Ovary (tissue), 10 donors: ENCODE measurements at places on chromosomes 5 and 9. TPM values are rescaled to one million over a fixed set of nuclear protein-coding genes. Genes with fewer than 3 reads are reported as not detected.

GRCh38 chr9:70011366-70011765, 32.3 kb upstream of the MAMDC2 start:
- no peak for DNase-seq

The CCDC192 gene
- total RNA-seq: 0.26 TPM

DNA sequence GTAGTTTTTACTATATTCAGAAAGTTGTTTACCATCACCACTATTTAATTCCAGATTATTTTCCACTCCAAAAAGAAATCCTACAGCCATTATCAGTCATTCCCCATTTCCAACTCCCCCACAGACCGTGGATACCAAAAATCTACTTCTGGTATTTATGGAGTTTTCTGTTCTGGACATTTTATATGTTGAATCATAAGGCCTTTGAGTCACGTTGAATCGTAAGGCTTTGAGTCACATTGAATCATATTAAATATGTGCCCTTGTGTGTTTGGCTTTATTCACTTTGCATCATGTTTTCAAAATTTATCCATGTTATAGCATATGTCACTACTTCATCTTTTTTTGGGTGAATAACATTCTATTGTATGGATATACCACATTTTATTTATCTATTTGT, 454.1 kb upstream of the NUDT12 start:
- no peak for DNase-seq

- no peak for DNase-seq
Measured at GRCh38 chr9:133914442-133915342, 77.4 kb downstream of the VAV2 start.

DNA sequence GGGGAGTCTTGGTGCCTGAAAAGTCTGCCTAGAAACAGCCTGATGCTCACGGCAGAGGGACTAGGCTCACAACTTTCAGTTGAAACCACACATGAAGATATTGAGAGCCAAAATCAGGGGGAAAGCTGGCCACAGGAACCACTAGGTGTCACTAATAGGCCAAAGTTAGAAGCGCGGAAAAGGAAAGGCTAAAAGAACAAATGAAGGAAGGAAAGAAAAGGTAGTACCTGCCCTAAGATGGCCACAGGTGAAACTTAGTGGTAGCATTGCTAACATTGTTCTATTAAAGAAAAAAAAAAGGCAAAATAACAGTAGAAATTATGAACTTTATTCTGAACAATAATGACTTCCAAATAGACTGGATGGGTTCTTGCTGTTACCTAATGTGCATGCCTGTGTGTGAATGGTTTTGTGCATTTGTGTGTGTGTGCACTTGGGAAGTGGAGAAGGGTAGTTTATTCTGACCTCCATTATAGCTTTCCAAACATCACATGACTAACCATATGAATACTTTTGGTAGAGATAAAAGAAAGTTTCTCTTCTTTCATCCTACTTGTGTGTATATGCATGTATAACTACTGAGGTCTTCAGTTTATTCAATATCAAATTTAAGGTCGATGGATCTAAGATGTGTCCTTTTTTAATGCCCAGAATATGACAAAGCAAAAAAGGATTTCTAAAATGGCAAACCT, 2.1 kb upstream of the RFESD start:
- peak; percentile 62 for DNase-seq

The GHR gene
- 4.3 TPM for total RNA-seq

DNA sequence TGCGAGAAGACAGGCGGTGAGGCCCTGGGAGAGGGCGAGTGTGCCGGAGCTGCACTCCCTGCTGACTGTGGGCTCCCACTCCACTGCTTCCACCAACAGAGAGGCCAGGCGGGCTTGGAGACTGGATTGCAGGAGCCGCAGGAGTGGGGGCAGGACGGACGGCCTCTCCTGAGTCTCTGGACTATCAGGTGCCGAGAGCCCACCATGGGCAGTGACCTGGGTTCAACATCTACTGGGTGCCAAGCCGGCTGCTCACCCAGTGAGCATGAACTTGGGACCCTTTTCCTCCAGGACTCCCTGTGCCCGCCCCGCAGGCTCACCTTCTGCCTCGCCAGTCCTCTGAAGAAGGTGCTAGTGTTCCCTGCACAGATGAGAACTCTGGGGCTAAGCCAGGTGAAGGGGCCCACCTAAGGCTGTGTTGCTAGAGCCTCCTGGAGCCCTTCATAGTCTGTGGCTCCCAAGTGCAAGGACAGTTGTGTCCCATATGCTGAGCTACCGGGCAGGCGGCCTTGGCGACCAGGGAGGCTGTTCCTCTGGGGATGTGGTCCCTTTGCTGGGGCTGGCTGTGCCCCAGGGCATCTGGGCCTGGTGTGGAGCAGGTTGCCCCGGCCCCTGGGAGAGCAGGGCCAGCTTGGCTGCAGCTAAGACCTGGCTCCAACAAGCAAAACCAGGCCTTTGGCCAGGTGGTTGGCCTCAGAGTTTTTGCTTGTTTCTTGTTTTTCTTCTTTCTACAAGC, 77.7 kb upstream of the PHYKPL start:
- no peak for DNase-seq

DNA sequence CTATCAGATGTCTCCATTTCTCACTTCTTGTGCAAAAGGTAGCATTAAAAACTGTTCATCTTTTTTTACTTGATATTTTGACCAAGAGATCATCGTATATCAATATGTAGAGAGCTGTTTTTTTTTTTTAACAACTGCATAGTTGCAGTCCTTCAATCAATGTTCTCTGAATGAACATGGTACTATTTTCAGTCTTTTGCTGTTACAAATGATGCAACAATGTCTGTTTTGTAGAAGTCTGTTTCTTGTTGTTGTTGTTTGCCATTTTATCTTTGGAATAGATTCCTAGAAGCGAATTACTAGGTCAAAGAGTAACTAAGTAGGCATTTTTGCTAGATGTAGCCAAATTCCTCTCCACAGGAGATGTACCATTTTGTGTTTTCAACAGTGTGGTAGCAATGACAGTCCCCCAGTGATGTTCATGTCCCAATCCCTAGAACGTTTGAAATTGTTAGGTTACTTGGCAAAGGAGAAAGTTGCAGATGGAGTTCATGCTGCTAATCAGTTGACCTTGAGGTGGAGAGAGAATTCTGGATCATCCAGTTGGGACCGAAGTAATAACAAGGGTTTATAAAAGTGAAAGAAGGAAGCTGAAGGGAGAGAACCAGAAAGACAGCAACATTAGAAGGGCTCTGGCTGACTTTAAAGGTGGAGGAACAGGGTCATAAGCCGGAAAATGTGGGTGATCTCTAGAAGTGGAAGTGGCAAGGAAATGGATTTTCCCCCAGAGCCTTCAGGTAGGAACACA, 6.3 kb downstream of the MTREX start:
- no peak for DNase-seq

- DNase-seq: no peak
Measured at GRCh38 chr5:132104556-132104955, 31.0 kb downstream of the CSF2 start.

The DAPK1 gene
- 72.0 TPM for total RNA-seq

DNA sequence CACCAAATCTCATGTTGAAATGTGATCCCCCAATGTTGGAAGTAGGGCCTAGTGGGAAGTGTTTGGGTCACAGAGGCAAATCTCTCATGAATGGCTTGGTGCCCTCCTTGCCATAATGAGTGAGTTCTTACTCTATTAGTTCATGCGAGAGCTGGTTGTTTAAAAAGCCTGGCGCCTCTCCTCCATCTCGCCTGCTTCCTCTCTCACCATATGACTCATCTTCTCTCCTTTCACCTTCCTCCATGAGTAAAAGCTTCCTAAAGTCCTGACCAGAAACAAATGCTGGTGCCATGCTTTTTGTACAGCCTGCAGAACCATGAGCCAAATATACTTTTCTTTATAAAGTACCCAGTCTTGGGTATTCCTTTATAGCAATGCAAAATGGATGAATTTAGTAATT, 20.9 kb upstream of the ARHGAP26 start:
- DNase-seq: no peak

- DNase-seq: no peak
Measured at GRCh38 chr9:21777701-21778100, 24.7 kb upstream of the MTAP start.

DNA sequence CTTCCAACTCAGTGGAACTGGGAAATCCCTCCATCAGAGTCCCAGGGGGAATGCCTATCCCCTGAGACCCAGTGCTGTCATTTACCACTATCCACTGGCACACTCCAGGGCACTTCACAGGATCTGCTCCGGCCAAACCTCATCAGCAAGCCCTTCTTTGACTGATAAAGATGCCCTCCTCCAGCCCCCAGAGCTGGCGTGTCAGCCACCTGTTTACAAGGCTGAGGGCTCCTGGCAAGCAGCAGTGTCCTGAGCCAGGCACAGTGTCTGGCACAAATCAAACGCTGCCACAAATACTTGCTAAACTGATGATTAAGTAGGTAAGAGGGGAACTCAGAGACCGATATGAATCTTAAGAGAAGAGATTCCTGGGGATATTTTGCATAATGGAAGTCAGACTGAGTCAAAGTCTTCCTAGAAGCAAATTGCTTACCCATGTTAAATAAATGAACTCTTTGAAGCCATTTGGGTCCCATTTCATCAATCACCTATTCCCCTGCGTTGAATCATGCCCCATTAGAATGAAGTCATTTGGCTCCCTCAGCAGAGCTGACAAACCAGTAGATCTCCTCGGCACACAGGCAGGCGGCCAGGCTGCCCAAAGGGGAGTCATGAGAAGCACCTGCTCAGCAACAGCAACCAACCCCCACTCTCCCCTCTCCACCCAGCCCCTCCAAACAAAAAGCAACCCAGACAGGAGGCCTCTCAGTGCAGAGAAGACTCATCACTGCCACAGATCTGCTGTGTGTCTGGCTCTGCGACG, 97.4 kb downstream of the CDK5RAP2 start:
- no peak for DNase-seq

DNA sequence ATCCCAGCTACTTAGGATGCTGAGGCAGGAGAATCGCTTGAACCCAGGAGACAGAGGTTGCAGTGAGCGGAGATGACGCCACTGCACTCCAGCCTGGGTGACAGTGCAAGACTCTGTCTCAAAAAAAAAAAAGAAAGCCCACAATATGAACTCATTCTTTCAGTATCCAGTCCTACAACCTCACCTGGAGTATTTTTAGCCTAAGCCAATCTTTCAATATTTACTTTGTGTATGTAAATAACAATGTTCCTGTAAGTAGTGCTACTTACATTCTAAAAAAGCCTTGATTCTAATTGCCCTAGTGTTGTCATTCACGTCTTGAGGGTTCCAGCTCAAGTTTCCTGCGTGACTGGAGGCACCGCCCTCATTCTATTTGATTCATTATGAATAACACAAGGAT, 62.0 kb downstream of the BHMT start:
- DNase-seq: no peak

DNA sequence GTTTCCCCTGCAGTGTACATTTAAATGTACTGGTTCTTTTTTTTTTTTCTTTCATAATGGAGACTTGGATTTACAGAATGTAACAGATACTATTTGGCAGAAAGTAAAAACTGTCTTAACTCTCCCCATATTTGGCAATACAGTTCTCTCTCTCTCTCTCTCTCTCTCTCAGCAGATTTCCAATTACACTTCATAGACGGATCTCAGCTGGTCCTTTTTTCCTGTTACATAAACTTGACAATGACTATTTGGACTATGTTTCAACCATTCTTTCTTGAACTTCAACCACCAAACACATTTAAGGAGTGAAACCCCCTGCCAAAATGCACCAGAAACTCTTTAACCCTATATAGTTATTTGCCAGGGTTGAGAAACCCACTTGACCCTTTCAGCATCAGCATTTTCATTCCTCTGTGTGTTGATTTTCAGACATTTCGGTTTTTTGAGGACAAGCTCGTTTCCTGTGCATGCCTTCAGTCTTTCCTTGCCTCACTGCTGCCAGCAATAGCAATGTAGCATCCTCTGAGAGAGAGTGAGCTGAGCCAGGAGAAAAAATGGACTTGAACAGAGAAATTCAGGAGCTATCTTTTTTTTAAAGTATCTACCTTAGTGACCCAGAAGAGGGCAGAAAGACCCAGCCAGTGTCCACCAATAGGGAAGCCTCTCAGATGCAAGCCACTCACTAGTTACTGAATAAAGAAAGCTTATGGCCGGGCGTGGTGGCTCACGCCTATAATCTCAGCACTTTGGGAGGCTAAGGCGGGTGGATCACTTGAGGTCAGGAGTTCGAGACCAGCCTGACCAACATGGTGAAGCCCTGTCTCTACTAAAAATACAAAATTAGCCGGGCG, 26.0 kb upstream of the GNA14 start:
- no peak for DNase-seq

- DNase-seq: no peak
Measured at GRCh38 chr9:68733021-68733405, 28.0 kb downstream of the PIP5K1B start.

DNA sequence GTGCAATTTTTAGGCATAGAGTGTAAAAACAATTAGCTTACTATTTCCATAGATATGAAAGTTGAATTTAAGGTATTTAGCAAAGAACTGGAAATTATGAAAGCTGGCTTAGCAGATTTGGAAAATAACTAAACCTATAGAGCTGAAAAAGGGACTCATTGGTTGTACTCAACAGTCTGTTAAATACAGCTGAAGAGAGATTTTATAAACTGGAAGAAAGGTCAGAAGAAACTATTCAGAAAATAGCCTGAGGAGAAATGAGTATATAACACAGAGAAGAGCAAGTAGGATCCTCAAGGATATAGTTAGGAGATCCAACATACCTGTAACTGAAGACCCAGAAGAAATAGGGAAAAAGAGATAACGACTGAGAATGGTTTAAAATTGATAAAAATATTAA, 97.6 kb upstream of the SLIT3 start:
- DNase-seq: no peak

DNA sequence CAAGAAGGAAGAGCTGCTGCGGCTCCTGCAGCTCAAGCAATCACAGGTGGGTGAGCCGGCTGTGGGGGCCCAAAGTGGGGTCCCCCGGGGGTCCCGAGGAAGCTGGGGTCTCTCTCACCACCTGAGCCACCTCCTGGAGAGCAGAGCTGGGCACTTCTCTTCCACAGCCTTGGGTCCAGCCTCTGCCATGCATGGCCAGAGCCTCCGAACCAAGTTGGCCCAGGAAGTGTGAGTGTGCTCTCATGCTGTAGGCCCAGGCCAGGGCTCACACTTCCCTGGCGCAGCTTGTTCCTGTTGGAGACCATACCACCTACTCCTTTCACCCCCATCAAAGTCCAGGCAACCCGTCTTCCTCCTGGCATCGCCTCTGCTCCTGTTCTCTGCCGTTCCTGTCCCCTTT, 19.7 kb downstream of the HMCN2 start:
- DNase-seq: no peak

The ELOVL7 gene
- 0.50 TPM for total RNA-seq

DNA sequence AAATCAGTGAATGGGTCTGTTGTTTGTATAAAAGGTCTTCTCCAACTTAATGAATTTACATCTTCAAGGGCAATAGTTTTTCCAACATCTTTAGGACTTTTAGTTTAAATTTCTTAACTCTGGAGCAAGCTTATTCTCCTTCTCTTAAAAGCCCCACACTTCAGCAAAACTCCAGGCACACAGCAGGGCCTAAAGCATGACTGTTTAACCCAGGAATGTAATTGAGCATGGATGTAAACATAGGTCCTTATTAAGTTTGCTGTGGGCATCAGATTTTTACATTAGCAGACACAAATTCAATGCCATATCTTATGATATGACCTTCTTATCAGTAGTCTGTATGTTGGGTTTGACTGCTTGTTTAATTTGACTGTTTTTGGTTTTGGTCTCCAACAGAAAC, 78.9 kb downstream of the ABCA1 start:
- no peak for DNase-seq

- no peak for DNase-seq
Measured at GRCh38 chr9:12954441-12954840, 179.6 kb downstream of the LURAP1L start.

GRCh38 chr9:128689820-128690683, 1.0 kb downstream of the SET start:
- peak; percentile 56 for DNase-seq
